ENCODE measurements at places on chromosomes 4 and X. TPM values are rescaled to one million over a fixed set of nuclear protein-coding genes. Genes with fewer than 3 reads are reported as not detected.

Gene VCX3A
- total RNA-seq = 2.3 TPM

Gene GAGE13
- total RNA-seq = not detected

Gene BGN
- 0.33 TPM for total RNA-seq

Gene HGFAC
- 1.5 TPM for total RNA-seq

Gene CLTRN
- 2.7 TPM for total RNA-seq

Gene FDCSP
- total RNA-seq = not detected

Gene KCTD8
- not detected for total RNA-seq

Gene USP51
- not detected for total RNA-seq

Gene POU3F4
- total RNA-seq = not detected

GRCh38 chr4:149344436-149344835, 471.2 kb downstream of the IQCM start:
- DNase-seq = no peak

DNA sequence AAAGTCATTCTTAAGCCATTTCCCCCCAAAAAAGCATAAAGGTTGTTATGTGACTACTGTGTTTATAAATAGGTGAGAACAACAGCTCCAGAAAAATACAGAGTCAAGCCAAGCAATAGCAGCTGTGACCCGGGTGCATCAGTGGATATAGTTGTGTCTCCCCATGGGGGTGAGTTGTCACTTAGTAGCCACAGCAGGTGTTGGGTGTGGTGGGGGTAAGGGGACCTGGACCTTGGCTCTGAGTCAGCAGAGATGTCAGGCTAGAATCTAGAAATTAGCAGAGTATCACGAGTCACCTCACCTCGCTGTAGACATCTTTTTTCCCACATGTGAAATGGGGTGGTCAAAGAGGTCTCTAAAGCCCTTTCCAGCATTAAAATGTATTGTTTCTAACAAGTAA, 42.4 kb downstream of the MOSPD2 start:
- no peak for DNase-seq

- no peak for DNase-seq
Observed at GRCh38 chr4:123876671-123877101, 480.1 kb downstream of the SPRY1 start.

- no peak for DNase-seq
Observed at GRCh38 chr4:80578001-80578400, 242.5 kb downstream of the CFAP299 start.

DNA sequence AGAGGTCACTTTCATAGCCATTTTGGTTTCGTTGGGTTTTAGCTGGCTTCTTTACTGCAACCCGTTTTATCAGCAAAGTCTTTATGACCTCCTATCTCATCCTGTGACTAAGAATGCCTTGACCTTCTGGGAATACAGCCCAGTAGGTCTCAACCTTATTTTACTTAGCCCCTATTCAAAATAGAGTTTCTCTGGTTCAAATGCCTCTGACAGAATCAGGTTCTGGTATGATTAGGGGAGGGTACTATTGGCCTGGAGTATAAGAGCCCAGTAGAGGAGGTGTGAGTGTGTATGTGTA, 95.4 kb upstream of the RAB40AL start:
- no peak for DNase-seq

- DNase-seq = no peak
Observed at GRCh38 chr4:8848507-8849265, 23.0 kb downstream of the HMX1 start.

- DNase-seq = peak; percentile 24
Observed at GRCh38 chrX:11100281-11101035, 10.7 kb upstream of the HCCS start.

DNA sequence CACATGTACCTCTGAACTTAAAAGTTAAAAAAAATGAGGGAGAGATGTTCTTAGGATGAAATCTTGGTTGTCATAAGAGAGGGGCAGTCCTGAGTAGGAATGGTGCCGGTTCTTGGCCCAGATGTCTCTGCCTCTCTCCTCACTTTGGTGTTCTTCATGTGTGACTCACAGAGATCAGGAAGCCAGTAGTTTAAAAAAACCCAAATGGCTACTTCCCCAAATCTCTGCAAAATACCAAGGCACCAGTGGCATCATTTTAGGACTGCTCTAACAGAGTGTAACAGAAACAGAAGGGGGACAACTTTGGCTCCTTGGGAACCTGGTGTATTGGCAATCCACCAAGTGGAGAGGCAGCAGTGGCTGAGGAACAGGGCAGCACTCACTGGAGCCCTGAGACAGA, 116.8 kb downstream of the SCD5 start:
- no peak for DNase-seq

GRCh38 chr4:8601086-8601485, 8.5 kb downstream of the CPZ start:
- no peak for DNase-seq

GRCh38 chrX:43065978-43066377, 288.0 kb upstream of the PPP1R2C start:
- DNase-seq = no peak

DNA sequence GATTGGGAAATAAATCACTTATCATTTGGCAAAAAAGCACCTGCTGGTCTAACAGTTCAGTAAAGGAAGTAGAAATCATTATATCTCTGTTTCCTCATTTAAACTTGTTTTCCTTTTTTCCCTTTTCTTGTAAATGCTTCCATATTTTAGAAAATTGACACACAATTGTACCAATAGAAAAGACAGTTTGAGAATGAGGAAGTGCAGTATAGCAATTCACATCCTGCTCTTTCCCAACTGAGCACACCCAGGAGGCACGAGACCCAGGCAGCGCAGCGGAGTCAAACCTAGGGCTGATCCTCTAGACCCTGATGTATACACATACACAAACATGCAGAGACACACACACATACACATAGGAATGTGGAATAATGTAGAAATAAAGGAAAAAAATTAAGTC, 74.8 kb upstream of the PACRGL start:
- no peak for DNase-seq
